NCI-H226 (cell line): ENCODE measurements at places on chromosomes 2 and 18.
A peak's percentile ranks its signal among the peaks of the same experiment; 100 is the strongest.

- DNase-seq, result no peak
These were observed 95.9 kb upstream of the MBOAT2 start for GRCh38 chr2:9099341-9099751.

GRCh38 chr2:223000872-223001796 lies 50.9 kb upstream of the KCNE4 start:
- no peak for DNase-seq

- DNase-seq, result no peak
These were observed 17.3 kb upstream of the PSD4 start for GRCh38 chr2:113156278-113157117.

DNA sequence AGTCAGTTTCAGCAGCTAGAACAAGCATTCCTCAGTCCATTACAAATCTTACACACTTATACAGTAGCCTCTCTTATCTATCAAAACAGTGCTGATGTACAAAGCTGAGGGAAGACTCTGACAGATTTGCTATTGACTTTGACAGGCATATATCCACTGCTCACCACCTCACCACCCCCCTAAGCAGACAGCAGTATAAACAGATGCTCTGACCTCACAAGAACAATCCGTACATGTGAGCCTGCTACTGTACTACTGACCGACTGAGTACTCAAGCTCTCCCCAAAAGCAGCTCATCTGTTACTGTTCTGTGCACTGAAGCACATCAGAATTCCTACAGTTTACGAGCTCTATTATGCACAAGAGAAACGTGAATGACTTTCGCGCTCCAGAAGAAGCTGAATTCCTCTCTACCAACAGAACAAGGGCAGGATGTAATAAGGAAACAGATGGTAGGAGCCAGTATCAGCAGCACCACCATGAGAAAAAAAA lies 95.6 kb upstream of the PDE1A start:
- no peak for DNase-seq

- peak; percentile 82 for DNase-seq
These were observed 128.8 kb upstream of the TRIB2 start for GRCh38 chr2:12587729-12588522.

GRCh38 chr2:239042046-239042445 lies 194.2 kb downstream of the TWIST2 start:
- no peak for DNase-seq

- peak; percentile 4 for DNase-seq
These were observed 348.6 kb downstream of the DLGAP1 start for GRCh38 chr18:4106407-4107033.

- no peak for DNase-seq
These were observed 8.4 kb upstream of the CTLA4 start for GRCh38 chr2:203859030-203859789.

GRCh38 chr2:106705877-106706276 lies 180.1 kb downstream of the ST6GAL2 start:
- no peak for DNase-seq

DNA sequence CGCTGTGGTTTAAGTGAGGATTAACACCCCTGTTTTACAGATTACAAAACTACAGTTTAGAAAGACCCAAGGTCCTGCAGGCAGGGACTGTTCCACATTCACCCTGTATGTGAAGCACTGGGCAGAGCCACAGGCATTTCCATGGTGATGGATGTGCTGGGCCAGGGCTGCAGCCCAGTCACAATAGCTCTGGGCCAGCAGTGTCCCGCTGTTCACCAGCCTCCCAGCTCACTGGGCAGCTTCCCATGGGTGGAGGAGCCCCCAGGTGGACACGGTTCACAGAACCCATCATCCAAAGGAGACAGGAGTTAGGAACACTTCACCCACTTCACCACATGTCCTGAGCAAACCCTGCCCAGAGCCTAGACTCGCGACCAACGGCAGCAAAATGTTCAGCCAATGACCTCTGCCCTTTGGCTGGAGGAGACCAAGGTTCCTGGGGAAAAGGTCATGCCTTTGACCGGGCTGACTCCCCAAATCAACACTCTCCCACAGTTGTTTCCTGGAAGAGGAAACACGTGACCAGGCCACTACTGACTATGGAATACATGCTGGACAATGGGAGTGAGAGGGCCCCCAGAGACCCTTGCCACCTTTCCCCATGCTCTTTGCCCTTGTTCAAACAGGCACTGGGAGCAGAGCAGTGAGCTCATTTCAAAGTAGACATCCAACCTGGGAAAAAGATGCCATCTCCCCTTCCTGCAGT lies 28.0 kb upstream of the SLC35F6 start:
- no peak for DNase-seq

GRCh38 chr2:191374366-191374765 lies 129.2 kb downstream of the MYO1B start:
- no peak for DNase-seq

- DNase-seq, result no peak
These were observed 879 bp upstream of the ADAM23 start for GRCh38 chr2:206442474-206442832.

GRCh38 chr2:226477221-226478108 lies 322.2 kb downstream of the IRS1 start:
- no peak for DNase-seq

GRCh38 chr18:13287372-13287771 lies 68.8 kb downstream of the LDLRAD4 start:
- DNase-seq, result no peak

GRCh38 chr2:173996766-173997165 lies 31.6 kb upstream of the SP3 start:
- DNase-seq, result no peak

DNA sequence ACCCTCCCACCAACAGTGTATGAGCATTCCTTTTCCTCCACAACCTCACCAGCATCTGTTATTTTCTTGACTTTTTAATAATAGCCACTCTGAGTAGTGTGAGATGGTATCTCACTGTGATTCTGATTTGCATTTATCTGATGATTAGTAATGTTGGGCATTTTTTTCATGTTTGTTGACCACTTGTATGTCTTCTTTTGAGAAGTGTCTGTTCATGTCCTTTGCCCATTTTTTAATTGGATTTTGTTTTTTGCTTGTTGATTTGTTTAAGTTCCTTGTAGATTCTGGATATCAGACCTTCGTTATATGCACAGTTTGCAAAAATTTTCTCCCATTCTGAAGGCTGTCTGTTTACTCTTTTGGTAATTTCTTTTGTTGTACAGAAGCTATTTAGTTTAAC lies 59.1 kb downstream of the SP100 start:
- DNase-seq, result no peak

- DNase-seq, result peak; percentile 37
These were observed 246.2 kb downstream of the ARHGAP15 start for GRCh38 chr2:143375384-143375880.

- no peak for DNase-seq
These were observed 6.9 kb downstream of the CD8A start for GRCh38 chr2:86783615-86784339.

- DNase-seq, result no peak
These were observed 17.8 kb downstream of the ERFE start for GRCh38 chr2:238176613-238177012.

GRCh38 chr2:95334916-95335641 lies 37.9 kb downstream of the KCNIP3 start:
- peak; percentile 56 for DNase-seq

GRCh38 chr2:30314981-30315380 lies 83.6 kb downstream of the LBH start:
- no peak for DNase-seq

- DNase-seq, result peak; percentile 54
These were observed 1280.5 kb upstream of the ZEB2 start for GRCh38 chr2:145800151-145801091.

GRCh38 chr18:27608174-27608573 lies 423.1 kb upstream of the CHST9 start:
- DNase-seq, result no peak

- DNase-seq, result no peak
These were observed 45.5 kb upstream of the LDAH start for GRCh38 chr2:20868377-20868776.

GRCh38 chr2:83587309-83587708 lies 871.8 kb downstream of the SUCLG1 start:
- no peak for DNase-seq

DNA sequence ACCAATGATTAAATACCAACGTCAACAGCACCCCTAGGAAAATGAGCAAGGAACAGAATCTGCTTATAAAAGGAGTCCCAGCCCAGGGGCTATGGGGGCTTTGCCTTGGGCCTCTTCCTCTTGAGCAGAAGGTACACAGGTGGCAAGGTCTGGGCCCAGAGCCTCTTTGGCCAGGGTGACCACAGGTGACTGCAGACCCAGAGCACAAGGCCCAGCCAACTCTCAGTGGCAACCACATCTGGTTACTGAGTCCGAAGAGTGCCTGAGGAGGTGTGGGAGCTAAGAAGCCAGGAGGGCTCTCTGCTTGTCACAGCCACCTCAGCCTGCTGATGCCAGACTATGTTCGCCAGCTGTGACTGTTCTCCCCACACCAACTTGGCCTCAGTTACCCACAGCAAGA lies 34.3 kb upstream of the CHN1 start:
- DNase-seq, result no peak

DNA sequence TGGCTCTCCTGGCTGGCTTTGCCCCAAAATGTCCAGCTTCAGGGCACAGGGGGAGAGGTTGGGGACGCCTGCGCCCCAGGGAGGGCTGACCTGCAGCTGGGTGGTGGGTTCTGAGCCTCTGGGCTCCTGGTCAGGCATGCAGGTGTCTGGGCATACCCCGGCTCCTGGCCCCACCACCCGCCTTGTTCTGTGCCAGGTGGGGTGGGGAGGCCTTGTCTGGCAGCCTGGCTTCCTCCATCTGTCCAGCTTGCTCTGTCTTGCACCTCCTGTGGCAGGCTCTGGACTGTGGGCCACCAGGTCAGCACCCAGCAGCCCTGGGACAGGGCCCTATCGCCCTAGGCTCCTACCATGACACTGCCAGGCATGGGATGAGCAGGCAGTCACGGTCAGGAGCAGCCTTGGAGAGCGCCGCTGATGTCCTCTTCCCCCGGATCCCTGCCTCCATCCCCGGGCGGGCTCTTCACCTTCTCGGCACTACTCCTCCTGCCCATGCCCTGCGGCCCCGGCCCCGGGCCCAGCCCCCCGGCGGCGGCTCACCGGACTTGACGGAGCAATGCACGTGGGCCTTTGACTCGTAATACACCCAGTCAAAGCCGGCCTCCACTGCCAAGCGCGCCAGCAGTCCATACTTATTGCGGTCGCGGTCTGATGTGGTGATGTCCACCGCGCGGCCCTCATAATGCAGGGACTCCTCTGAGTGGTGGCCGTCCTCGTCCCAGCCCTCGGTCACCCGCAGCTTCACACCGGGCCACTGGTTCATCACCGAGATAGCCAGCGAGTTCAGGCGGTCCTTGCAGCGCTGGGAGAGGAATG lies 3.6 kb downstream of the IHH start:
- DNase-seq, result no peak

DNA sequence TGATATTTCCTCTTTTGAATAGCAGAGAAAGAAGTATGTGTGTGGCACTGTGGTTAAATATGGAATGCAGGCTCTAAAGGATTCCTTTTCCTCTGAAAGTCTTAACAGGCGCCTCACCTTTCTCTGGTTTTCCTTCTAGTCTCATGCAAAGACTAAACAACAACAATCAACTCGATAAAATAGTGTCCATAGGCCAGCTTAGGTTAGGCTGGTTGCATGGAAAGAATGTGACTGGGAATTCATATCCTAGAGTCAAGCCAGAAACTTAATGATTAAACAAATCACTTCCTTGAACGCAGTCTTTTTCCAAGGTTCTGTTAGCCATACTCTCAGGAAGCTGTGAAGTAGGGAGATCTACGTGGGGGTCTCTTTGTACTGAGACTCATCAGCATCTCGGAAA lies 800.8 kb upstream of the ID2 start:
- peak; percentile 26 for DNase-seq

DNA sequence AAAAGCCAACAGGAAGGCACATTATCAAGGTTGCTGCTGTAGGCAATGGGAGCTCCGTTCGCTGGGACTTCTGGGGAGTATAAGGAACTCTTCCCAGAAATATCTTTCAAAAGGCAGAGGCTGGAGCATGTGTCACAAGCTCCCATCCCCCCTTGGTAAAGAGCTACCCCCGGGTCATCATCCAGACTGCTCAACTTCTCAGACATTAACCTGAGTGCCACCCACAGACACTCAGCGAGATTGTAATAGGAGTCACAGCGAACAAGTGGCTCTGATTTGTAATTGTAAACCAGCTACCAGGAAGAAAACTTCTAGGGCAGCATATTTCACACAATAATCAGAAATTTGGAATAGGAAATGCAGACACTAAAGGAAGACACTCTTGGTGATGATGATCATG lies 290.2 kb upstream of the PARD3B start:
- DNase-seq, result no peak

DNA sequence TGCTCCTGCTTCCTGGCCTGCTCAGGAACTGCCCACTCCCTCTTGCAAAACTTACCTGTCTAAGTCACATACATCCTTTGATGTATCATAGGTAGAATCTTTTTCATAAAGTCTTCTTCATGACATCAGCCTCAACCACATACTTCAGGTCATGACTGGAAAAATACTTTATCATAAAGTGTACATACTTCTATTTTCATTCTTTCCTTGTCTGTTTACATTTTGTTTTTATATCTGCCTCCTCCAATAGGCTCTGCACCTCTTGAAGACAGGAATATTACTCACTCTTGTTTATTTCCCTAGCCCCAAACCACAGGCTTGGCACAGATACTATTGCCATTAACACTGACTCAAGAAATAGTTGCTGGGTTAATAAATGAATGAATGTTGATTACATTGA lies 43.6 kb upstream of the ZNF804A start:
- peak; percentile 55 for DNase-seq

DNA sequence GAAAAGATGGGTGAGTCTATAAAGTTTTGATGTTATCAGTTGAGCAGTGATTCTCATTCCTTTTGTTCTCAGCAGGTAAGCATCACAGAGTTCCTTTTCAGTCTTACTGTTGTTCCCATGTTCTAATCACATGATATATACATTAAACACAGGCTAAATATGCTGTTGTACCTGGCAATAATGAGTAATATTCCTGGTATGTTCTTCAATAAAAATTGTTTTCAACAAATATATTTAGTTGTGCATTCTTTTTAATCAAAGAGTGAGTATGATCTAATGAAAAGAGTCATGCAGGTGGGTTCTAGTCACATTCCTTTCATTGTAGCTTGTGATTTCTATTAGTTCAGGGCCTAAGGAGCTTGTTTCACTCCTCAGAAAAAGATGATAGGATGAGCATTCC lies 288.3 kb upstream of the NETO1 start:
- DNase-seq, result no peak

DNA sequence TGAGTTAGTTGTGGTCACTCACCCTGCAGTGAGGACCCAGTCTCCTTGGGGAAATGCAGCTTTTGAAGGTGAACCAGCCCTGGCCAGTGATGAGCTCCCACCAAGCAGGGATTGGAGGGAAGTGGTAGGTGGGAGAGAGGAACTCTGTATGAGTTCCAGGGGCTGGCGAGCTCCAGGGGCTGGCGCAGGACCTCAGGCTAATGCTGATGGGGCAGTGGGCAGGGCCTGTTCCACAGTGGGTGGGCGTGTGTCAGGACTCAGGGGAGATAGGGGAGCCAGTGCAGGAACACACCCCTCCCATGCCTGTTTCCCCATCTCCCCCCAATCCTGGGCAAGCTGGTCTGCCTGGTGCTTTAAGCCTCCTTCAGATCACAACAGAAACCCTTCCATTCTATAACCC lies 208.4 kb downstream of the DYSF start:
- no peak for DNase-seq

- DNase-seq, result no peak
These were observed 32.1 kb downstream of the COX7A2L start for GRCh38 chr2:42328923-42329322.
